CD4-positive, alpha-beta T cell treated with Interleukin-17A for 1 hour (primary cell): ENCODE measurements at places on chromosomes 11 and 22.

DNA sequence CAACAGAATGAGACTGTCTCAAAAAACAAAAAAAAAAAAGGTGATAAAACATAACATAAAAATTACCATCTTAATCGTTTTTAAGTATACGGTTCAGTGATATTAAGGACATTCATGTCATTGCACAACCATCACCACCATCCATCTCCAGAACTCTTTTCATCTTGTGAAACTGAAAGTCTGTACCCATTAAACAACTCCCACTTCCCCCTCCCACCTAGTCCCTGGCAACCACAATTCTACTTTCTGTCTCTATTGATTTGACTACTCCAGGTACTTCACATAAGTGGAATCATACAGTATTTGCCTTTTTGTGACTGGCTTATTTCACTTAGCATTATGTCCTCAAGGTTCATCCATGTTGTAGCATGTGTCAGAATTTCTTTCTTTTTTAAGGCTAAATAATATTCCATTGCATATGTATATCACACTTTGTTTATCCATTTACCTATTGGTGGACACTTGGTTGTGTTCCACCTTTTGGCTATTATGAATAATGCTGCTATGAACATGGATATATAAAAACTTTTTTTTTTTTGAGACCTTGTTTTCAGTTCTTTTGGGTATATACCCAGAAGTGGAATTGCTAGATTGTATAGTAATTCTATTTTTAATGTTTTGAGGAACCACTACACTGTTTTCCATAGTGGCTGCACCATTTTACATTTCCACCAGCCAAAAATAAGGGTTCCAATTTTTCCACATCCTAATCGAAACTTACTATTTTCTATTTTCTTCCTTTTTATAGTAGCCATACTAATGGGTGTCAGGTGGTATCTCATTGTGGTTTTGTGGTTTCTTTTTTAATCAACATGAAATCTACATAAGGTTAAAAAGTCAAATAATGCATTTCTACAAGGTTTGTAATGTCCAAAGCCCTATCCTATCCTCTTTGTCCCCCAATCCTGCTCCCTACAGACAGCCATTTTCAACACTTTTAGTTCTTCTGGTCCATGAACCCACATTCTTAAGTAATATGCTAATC, 23.4 kb upstream of the PIK3C2A start:
- DNase-seq = peak; percentile 47

DNA sequence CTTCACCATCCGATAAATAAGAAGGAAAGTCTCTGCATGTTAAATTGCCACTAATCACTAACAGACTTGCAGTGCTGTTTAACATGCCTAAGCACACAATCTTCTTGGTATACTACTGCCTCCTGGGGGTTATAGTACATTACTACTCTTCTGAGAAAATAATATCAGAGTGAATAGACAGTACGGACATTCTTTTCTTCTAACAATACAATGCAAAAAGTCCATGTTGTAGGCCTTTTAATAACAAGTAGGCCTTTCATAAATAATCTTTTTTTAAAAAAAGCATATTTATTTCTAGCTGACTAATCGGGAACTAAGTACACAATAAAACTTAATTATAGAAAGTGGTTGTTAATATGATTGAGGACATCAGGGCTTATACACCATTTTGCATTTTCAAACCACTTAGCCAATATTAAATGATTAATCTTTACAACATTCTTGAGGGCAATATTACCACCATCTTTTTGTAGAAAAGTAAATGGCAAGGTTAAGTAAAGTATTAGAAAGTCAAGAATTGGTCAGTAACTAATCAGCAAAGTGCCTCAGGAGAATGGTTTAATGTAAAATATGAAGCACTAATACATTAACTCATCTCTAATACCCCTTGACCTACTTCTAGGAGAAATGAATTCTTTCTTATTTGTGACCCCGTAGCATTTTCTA, 84.7 kb downstream of the TTC28 start:
- DNase-seq = peak; percentile 45

- DNase-seq = no peak
These were observed 61.6 kb upstream of the PPARA start for GRCh38 chr22:46088541-46089311.

GRCh38 chr11:64252003-64252872, 908 bp downstream of the PLCB3 start:
- DNase-seq = no peak

GRCh38 chr22:50720301-50721256, 17.4 kb upstream of the ACR start:
- DNase-seq = no peak

DNA sequence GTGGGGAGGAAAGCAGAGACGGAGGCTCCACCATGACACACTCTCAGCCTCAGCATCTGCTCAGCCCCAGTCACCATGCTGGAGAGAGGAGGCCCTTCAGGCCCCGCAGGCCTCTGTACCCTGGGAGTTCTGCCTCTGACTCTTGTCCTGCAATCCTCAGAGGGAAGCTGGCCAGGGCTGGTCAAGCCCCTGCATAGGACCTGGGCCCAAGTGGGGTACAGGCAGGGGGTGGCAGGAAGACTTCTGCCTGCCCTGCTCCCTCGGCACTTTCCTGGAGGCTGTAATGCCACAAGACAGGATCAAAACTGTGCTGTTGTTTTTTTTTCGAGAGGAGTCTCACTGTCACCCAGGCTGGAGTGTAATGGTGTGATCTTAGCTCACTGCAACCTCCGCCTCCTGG, 33.7 kb downstream of the LRRC74B start:
- DNase-seq = no peak

GRCh38 chr11:16126362-16126761, 230.0 kb downstream of the SOX6 start:
- DNase-seq = no peak
